ENCODE measurements at places on chromosomes 5 and 9. TPM values are rescaled to one million over a fixed set of nuclear protein-coding genes. Genes with fewer than 3 reads are reported as not detected.
A peak's percentile ranks its signal among the peaks of the same experiment; 100 is the strongest.

DNA sequence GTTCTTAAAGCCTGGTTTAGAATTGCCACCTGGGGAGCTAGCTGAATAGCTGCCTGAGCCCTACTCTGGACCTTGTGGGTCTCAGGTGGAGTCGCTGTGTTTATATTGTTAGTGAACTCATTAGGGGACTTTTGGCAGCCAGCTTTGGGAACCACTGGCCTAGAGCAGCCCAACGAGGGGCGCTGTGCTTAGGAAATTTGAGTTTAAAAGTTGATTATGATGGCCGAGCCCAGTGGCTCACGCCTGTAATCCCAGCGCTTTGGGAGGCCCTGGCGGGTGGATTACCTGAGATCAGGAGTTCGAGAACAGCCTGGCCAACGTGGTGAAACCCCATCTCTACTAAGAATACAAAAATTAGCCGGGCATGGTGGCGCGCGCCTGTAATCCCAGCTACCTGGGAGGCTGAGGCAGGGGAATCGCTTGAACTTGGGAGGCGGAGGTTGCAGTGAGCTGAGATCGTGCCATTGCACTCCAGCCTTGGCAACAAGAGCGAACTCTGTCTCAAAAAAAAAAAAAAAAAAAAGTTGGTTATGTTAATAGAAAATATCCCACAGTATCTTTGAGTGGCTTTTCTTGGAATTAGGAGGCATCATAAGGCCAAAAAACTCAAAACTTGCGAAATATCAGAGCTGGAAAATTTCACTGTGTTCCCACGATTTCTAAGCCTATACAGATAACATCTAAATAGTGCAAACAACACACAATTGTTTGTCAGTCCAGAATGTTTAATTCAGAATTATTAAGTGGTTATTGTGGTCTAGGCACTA lies 809 bp downstream of the MCCC2 start:
- no peaks in the 10 kb centered on the region for H3K27me3 ChIP-seq
- no peak for DNase-seq
- 0 out of 2 replicates have a peak, but pooled peaks cover 2% of the 10 kb centered on the region for H3K36me3 ChIP-seq
- H3K4me3 ChIP-seq, result peak overlapping the region; percentile 93

- no peaks in the 10 kb centered on the region for H3K36me3 ChIP-seq
- no peaks in the 10 kb centered on the region for H3K27me3 ChIP-seq
- no peaks in the 10 kb centered on the region for H3K4me1 ChIP-seq
- H3K27ac ChIP-seq, result no peak overlapping the region
- no peak for DNase-seq
- H3K4me3 ChIP-seq, result no peak overlapping the region
These were observed 587 bp downstream of the OR2Y1 start for GRCh38 chr5:180739271-180739670.

PPP2CA gene
- total RNA-seq, result 342 TPM

GRCh38 chr5:140647042-140647419 lies 399 bp downstream of the NDUFA2 start:
- H3K4me1 ChIP-seq, result peaks cover 13% of the 10 kb centered on the region
- H3K27ac ChIP-seq, result no peak overlapping the region
- peaks cover 24% of the 10 kb centered on the region for H3K36me3 ChIP-seq

GRCh38 chr5:77828445-77828844 lies 52.3 kb upstream of the TBCA start:
- no peak overlapping the region for H3K27ac ChIP-seq
- H3K36me3 ChIP-seq, result no peaks in the 10 kb centered on the region
- no peak for DNase-seq

FBP2 gene
- not detected for total RNA-seq

DNA sequence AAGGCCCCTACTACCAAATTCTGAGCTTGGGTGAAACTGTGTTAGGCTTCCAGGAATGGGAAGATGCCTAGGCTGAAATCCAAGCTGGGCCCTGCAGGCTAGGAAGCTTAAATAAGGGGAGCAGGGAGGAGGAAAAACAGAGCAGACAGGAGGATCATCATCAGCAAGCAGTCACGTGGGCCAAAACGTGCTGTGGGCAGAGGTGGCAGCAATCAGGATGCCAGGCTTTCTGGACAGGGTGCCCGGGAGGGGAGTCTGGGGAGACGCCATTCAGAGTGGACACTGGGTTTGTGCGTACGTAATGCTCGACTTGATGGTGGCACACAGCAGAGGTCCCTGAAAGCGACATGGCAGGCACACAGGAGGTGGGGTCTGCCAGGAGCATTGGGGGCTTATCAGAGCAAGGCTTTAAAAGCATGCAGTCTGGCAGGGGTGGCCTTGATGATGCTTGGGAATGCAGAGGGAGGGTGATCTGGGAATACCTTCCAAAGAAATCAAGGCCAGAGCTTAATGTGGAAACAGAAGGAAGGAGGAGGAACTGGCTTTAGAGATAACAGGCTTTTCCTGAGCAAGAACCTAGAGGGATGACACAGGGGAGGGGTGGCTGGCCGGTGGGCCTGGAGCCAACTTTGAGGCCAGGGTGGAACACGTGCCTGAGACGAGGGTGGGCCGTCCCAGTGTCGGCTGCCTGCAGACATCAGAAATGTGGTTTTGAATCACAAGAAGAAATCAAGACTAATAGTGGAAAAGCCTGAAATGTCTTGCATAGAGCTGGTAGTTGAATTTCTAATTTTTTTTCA lies 212.5 kb downstream of the GADD45G start:
- DNase-seq, result no peak
- H3K4me1 ChIP-seq, result no peaks in the 10 kb centered on the region
- no peak overlapping the region for H3K27ac ChIP-seq
- no peaks in the 10 kb centered on the region for H3K27me3 ChIP-seq
- no peaks in the 10 kb centered on the region for H3K36me3 ChIP-seq

CARTPT gene
- total RNA-seq, result not detected

DNA sequence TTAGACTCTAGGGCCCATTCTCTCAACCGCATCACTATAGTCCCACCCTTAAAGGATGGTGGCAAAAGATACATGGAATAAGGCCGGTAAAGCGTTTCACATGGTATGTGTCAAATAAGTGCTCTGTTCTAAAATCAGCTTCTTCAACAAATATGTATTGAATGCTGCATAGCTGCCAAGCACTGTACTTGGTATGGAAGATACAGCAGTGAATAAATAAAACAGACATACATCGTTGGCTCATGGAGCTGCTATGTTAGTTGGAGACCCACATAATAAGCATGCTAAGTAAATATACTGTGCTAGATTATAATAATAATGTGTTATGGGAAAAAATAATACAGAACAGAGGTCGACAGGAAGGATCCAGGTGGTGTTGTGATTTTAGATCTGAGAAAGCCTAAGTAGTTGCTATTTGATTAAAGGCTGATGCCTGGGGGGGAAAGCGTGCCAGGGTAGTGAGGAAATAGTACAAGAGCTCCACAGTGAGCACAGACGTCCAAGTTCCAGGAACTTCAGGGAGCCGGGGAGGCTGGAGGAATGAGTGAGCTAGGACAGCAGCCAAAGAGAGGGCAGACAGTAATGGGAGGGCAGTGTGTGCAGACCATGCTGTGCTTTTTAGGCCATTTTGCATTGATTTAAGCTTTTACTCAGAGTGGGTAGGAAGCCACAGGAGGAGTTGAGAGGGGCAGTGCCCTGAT lies 93.7 kb downstream of the JAKMIP2 start:
- H3K27ac ChIP-seq, result no peak overlapping the region
- no peaks in the 10 kb centered on the region for H3K36me3 ChIP-seq
- H3K4me1 ChIP-seq, result peaks cover 4% of the 10 kb centered on the region
- H3K4me3 ChIP-seq, result no peak overlapping the region

PAM gene
- total RNA-seq, result 65.8 TPM

DNA sequence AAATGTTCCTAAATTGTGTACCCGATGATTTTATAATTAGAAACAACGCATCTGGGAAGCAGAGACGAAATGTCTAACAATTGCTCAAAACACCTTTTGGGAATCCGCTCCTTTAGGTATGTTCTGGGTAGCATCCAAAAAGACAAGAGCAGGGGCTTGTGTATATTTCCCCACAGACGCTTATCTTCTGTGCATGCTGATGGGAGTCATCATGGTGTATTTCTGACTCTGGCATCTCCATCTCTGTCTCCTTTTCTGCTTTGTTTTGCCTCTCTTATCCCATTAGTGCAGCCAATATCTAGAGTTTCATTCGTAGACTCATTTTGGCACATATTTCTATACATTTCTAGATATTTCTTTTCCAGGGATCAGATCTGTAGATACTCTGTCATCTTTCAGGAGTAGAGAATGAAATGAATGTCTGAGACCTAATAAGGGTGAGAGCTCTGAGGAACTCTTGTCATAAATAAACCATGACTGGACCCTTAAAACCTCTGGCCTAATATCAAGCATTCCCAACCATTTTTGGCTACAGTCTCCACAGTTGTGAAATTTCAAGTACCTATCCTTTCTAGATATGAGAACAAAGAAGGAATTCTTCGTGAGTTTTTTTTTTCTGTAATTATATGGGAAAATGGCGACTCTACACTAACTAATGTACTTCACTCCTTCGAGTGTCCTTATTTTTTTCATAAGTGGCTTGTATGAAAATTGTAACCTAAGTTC lies 508.2 kb downstream of the ACTL7B start:
- H3K36me3 ChIP-seq, result no peaks in the 10 kb centered on the region
- no peaks in the 10 kb centered on the region for H3K27me3 ChIP-seq
- no peak overlapping the region for H3K27ac ChIP-seq

- DNase-seq, result peak; percentile 85
- H3K27ac ChIP-seq, result 0 out of 2 replicates have a peak overlapping the region, but pooled peaks have one; percentile 47
- H3K4me1 ChIP-seq, result peaks cover 31% of the 10 kb centered on the region
- H3K4me3 ChIP-seq, result no peak overlapping the region
These were observed 159.3 kb downstream of the RGS3 start for GRCh38 chr9:113622600-113623400.

CERCAM gene
- 7.9 TPM for total RNA-seq

All from GM23338 (cell line).